Activated CD4-positive, alpha-beta T cell treated with anti-CD3 and anti-CD28 coated beads, Interleukin-2, Interleukin-6, amounts not matched to agents 100 ng/mL and 50 ng/mL, durations not matched to agents 16 hours and 8 hours (primary cell): ENCODE measurements at places on chromosomes 5 and 9.

DNA sequence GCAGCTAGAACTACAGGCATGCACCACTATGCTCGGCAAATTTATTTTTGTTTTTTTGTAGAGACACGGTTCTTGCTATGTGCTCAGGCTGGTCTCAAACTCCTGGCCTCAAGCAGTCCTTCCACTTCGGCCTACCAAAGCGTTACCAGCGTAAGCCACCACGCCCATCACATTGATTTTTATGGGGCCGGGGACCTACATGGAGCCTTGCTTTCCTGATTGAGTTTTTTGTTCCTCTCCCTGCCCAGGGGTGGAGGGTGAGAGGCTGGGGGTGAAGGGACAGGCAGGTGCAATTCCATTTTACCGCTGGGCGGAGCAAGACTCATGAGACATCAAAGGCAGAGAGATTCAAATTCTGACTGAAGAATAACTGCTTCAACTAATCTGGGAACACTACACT, 1.9 kb downstream of the ALDH1B1 start:
- no peak for DNase-seq

DNA sequence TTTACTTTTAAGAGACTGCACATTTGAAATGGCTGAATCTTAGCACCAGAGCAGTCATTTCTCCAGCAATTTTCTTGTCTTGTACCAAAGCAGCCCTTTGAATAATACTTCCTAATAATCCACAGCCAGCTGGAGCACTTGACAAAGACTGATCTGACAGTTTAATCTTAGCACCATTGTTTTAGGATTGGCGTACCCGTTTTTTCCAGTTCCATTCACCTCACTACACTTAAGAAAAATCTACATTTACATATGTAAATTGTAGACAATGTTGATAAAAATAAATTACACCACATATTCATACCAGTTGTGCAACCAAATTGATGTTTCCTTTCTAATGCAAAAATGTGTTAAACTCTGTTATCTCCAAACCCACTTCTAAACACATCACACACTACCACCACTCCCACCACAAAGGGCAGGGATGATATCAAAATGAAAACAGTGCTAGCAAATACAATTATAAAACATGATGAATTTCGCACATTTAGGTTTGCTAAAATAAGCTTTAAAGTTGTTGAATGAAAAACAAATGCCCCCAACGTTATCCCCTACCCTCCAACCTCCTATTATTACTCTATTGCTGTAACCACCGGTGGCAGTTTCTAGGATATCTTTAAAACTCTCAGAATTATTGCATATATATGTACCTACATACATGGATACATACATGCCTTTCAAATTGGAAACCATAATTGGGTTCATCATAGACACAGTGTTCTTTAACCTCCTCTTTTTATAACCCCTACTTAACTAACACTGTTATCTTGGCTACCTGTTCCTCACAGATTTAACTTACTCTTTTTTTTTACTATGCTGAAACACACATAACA, 21.5 kb downstream of the SERINC5 start:
- DNase-seq: no peak

- DNase-seq: no peak
Measured at GRCh38 chr9:6229619-6230018, 14.0 kb downstream of the IL33 start.

GRCh38 chr5:98880598-98880997, 48.2 kb downstream of the CHD1 start:
- no peak for DNase-seq

- no peak for DNase-seq
Measured at GRCh38 chr5:139958432-139959148, 84.5 kb downstream of the NRG2 start.

GRCh38 chr5:80175337-80175736, 80.5 kb downstream of the SERINC5 start:
- no peak for DNase-seq

- DNase-seq: no peak
Measured at GRCh38 chr9:133906932-133907910, 84.9 kb downstream of the VAV2 start.
